MG63 (cell line): ENCODE measurements at places on chromosomes 12 and 14. TPM values are rescaled to one million over a fixed set of nuclear protein-coding genes. Genes with fewer than 3 reads are reported as not detected.

IFNG gene
- not detected in 2 replicates for total RNA-seq

TEX52 gene
- not detected in 2 replicates for total RNA-seq

ADAM20 gene
- total RNA-seq, result not detected in 2 replicates

IAPP gene
- not detected in 2 replicates for total RNA-seq

PMCH gene
- total RNA-seq, result not detected in 2 replicates

SERPINA10 gene
- total RNA-seq, result not detected in 2 replicates

CABP1 gene
- total RNA-seq, result not detected in 2 replicates

KRT80 gene
- 12.0 and 18.2 TPM in 2 replicates for total RNA-seq

GRCh38 chr12:21617030-21617429 is 12.4 kb upstream of the GYS2 start:
- no peak for DNase-seq

DNA sequence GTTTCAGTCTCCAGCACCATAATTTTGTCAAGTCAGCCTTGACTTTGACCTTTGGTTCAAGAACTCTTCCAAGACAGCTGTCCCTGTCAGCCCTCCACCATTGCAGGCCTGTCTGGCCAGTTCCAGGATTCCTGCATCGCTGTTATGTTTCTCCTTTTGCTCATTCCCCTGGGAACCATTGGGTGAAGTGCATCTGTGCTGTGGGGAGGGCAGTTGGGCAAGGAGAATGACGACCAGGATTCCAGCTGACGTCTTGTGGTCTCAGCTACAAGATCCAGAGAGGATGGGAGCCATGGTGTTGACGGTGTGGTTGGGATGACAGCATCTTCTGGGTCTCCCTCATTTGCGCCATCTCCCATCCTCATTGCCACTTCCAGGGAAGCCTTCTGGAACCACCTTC is 45.9 kb upstream of the SLC24A4 start:
- DNase-seq, result no peak

GRCh38 chr14:64938972-64939816 is 3.4 kb downstream of the GPX2 start:
- DNase-seq, result no peak

GRCh38 chr14:21668377-21668776 is 5.2 kb downstream of the OR4E1 start:
- no peak for DNase-seq

- DNase-seq, result peak; percentile 20
These were observed 43.8 kb upstream of the NR2C1 start for GRCh38 chr12:95117178-95117599.

DNA sequence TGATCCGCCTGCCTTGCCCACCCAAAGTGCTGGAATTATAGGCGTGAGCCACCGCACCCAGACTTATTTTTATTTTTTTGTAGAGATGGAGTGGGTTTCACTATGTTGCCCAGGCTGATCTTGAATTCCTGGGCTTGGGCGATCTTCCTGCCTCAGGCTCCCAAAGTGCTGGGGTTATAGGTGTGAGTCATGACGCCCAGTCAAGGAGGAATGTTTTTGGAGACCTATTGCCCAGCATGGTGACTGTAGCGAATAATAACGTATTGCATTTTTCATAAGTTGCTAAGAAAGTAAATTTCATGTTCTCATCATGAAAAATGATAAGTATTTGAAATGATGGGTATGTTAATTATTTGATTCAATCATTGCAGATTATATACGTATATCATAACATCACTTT is 46.5 kb downstream of the TEAD4 start:
- DNase-seq, result peak; percentile 41

DNA sequence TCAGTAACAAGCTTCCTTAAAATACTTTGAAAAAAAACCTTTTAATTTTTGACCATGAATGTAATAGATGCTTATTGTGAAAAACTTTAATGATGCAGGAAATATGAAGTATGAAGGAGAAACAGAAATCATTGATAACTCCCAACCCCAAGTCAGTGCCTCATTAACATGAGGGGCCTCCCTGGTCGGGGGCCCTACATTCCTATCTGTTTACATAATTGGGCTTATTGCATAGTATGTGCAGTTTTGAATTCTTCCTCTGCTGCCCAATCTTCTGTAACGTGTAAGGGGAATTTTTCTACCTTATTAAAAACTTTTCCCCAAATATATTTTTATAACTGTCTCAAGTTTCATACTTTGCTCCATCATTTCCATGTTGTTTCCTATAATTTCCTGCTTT is 63.0 kb downstream of the SLC25A47 start:
- DNase-seq, result no peak

- no peak for DNase-seq
These were observed 44.8 kb downstream of the GCH1 start for GRCh38 chr14:54857830-54858269.

DNA sequence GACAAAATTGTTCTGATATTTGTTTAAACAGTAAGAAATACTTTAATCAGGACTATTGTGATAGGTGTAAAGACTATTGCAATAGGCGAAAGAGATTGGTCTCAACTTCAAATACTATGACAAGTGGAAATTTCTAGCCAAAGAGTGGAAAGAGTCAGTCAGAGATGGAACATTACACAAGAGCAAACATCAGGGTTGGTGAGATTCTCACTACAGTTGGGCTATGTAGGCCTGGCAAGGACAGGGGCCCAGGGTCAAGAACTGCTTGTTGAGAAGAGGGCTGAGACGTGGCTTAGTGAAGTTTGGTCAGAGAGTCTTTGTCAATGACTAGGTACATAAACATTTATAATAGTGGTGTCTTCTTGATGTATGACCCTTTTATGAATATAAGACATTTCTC is 19.4 kb downstream of the CAND1 start:
- DNase-seq, result no peak

- DNase-seq, result no peak
These were observed 5.6 kb upstream of the GUCY2C start for GRCh38 chr12:14701809-14702568.

DNA sequence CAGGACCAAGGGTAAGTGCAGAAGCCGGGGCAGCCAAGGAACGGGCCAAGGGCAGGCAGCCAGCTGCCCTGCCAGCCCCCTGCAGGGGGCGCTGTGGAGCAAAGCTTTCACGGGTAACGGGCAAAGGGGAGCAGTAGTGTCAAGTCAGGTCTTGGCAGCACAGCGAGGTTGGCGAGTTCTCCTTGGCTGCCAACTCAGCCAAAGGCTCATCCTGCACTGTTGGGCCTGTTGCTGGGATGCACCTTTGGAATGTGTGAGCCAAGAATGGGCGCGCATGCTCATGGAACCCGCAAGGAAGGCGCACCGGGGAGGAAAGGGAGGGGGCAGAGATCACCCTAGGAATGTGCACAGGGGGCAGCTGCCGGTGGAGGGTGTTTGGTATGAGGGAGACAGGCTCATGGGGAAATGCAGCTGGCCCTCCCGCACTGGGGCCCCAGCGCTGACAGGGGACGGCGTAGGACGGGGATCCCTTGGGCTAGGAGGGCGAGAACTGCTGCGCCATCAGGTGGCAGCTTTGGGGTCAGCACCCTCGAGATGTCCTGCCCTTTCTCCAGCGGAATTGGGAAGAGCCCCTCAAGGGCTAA is 138.0 kb downstream of the ASCL4 start:
- DNase-seq, result peak; percentile 81

- DNase-seq, result no peak
These were observed 27.6 kb downstream of the EVL start for GRCh38 chr14:100092832-100093231.

DNA sequence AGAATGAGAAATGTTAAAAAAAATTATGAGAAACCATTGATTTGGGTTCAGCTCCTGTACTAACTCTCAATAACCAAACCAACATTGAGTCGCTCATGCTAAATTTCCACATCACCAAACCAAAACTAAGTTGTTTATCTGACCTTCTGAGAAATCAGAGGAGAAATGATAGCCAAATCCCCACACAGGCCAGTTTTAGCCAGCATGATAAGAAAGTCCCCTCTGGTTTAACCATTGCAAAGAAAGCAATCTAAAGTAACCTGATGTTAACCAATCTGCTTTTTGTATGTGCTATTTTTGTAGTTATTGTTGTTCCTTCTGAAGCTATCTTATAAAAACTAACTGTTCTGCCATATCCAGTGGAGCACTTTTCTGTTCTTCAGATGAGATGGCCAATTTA is 599.7 kb downstream of the SLC16A7 start:
- no peak for DNase-seq

GRCh38 chr14:103103461-103104388 is 9.2 kb downstream of the EXOC3L4 start:
- peak; percentile 81 for DNase-seq

DNA sequence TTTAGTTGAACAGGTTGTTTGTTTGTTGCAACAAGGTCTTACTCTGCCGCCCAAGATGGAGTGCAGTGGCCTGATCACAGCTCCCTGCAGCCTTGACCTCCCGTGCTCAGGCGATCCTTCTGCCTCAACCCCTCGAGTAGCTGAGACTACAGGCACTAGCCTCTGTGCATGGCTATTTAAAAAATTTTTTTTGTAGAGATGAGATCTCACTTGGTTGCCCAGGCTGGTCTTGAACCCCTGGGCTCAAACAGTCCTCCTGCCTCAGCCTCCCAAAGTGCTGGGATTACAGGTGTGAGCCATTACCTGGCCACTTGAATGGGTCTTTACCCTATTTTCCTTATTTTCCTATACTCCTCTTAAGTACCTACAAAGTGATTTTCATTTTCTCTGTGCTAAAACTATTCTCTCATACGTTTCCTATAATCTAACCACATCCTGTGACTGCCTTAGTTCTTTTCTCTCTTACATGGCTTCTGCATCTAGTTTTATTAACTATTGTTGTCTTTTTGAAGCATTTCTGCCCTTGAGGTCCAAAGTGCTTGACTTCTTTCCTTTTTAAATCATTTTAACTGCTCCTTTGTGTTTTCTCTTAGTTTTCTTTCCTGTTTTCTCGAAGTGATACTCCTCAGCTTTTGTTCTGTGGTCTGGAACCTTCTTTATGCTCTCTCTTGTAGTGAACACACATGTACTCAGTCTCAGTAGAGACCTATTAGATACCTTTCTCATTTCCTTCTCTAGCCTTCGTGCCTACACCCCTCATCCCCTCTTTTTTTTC is 14.1 kb downstream of the GPX2 start:
- no peak for DNase-seq

GRCh38 chr14:89807151-89807550 is 147.4 kb downstream of the EFCAB11 start:
- no peak for DNase-seq

DNA sequence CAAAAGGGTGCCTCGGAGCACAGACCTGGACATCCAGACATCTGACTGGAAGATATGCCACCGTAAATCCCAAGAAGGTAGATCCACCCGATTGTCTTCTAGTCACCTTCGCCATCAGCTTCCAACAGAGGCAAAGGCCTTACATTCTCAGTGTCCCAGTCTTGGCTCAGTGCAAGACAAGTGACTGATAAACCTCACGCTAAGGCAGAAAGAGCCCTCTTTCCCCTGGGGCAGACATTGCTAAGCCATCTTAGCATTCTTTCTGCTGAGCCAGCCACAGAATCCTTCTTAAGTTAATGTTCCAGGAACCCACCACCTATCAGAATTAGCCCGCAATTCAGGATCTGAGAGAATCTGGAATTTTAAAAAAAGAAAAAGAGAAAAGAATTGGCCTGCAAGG is 4.3 kb upstream of the PLEKHG6 start:
- no peak for DNase-seq
